Hematopoietic multipotent progenitor cell treated with erythropoietin and hydrocortisone succinate and interleukin-3 and kit ligand, for 15 days (in vitro differentiated cells): ENCODE measurements at places on chromosomes 7 and 10.
A peak's percentile ranks its signal among the peaks of the same experiment; 100 is the strongest.

DNA sequence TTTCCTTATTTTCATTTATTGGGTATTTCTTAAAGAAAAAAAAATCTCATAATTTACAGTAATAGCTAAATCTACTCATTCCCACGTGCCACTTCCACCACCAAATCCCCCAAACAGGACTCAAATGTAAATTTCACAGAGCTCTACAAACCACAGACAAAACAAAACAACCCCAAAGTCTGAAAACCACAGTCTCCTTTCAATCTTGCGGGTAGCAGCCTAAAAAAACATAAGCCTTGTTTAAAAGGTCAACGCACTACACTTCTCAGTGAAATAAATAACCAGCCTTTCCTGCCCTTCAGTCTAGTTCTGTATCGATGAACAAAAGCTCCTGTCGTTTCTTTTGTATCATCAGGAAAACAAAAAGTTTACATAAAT is 121.8 kb upstream of the AFAP1L2 start:
- no peak for DNase-seq

DNA sequence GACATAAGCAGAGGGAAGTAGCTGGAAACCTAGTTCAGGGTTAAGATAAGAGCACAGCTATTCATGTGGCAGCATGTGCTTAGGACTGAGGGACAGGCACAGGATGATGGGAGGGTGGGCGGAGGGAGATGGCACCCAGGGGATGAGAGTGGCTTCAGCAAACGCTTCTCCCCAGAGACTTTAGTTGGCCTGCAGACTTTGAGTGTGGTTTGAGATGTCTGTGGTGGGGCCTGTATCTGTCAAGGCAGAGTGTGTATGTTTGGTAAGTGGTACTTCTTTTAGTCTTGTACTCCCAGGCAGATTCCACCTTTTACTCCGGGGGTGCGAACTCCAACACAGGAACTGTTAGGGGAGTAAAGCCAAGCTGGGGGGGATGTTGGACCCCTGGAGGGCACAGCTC is 88.9 kb downstream of the WDFY4 start:
- DNase-seq: no peak

- no peak for DNase-seq
Observed at GRCh38 chr7:22390516-22390915, 33.6 kb upstream of the RAPGEF5 start.

- no peak for DNase-seq
Observed at GRCh38 chr10:22369434-22370072, 24.3 kb downstream of the SPAG6 start.

DNA sequence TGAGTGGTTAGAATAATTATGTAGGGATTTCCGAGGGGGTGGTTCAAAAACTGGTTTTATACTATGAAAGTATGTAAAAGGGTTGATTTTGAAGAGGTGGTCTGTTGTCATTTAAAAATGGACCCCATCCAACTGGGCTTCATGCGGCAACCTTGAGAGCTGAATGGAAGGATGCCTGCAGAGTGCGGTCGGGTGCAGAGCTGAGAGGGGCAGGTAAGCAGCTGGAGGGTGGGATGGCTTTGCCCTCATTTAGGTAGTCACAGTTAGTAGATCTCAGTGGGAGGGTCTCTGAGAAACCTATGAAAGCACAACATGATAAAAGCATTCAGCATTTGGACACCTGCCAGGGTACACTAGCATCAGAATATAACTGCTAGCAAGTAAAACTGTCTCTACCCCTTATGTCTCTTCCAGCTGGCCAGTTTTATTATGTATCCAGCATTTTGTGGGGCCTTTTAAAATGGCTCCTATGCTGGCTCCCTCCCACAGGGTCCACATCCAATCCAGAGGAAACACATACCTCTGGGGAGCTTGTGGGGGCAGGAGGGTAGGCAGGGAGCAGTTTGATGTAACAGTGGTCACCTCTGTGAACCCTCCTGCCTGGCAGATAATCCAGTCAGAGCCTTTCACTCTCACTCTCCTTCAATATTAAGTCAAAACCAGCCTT is 75.9 kb upstream of the MAGI2 start:
- no peak for DNase-seq

- no peak for DNase-seq
Observed at GRCh38 chr10:397321-398068, 262.2 kb downstream of the ZMYND11 start.

DNA sequence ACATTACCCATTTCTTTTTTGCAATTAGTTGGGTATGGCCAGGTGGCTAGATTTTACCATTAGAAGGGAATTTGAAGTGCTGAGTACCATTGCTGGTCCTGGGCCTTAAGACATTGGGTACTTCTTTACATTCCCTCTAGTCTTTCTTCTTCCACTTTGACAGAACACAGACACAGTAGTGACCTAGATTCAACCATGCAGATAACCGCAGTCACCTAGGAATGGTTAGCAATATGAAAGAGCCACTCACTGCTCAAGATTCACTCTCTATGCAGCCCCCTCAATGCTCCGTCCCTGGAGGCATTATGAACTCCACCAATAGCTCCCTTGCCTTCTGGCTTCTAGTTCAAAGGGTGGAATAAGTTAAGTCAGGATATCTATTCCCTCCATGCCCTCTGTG is 16.2 kb upstream of the PON1 start:
- DNase-seq: no peak

DNA sequence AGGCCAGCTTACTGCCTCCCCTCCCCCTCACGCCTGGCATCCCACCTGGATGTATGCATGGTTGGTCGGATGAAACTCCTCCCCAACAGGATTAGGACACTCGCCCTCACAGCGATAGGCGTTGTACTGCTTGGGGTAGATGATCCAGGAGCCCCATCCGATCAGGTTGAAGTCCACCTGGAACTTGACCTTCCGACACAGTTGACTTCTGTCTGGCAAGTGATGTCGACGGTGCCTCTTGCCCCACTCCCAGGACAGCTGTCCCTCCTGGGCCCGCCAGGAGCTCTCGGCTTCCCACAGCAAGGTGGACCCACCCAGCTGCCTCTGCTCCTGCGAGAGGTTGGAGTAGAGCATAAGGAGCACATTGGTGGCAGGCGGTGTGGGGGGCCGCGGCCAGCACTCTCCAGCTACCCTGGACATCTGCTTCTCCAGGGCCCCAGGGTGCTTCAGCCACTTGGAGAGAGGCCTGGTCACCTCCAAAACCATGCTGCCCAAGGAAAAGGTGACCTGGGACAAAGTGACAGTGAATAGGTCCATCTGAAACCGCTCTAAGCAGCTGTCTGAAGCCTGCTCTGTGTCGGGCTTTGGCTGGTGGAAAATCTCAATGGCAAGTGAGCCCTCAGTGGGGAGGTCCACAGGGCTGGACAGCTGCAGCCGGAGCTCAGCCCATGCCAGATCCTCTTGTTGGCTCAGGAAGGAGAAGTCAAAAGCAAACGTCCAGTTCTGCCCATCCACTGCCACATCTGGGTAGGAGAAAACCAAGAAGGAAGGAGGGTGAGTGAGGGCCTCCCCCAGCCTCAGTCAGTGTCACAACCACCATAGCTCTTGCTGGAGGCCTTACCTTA is 6.0 kb downstream of the NODAL start:
- DNase-seq: no peak

GRCh38 chr10:122499491-122499941 is 38.2 kb downstream of the HTRA1 start:
- no peak for DNase-seq

DNA sequence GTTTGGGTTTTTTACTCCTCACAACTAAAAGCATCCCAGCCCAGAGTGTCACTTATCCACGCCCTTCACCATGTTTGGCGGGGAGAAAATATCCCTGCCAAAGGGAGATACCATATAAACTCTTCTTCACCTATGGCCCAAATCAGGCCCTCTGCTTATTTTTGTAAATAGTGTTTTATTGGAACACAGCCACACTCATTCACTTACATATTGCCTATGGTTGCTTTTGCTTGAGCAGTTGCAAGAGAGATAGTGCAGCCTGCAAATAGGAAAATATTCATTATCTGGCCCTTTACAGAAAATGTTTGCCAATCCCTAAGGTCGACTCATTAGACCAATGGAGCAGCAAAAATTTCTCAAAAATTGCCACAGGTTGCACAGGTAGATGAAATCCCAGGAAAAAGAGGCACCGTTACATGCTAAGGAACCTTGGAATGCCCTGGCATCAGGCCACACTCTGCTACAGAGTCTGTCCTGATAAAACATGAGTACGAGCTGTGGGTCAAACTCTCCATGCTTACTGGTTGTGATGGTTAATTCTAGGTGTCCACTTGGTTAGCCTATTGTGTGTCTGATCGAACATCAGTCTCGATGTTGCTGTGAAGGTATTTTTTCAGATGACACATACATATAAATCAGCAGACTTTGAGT is 7.9 kb upstream of the RASSF4 start:
- DNase-seq: no peak

GRCh38 chr10:21166557-21167287 is 269.6 kb upstream of the NEBL start:
- no peak for DNase-seq

GRCh38 chr7:133851411-133851810 is 275.7 kb upstream of the LRGUK start:
- DNase-seq: no peak

DNA sequence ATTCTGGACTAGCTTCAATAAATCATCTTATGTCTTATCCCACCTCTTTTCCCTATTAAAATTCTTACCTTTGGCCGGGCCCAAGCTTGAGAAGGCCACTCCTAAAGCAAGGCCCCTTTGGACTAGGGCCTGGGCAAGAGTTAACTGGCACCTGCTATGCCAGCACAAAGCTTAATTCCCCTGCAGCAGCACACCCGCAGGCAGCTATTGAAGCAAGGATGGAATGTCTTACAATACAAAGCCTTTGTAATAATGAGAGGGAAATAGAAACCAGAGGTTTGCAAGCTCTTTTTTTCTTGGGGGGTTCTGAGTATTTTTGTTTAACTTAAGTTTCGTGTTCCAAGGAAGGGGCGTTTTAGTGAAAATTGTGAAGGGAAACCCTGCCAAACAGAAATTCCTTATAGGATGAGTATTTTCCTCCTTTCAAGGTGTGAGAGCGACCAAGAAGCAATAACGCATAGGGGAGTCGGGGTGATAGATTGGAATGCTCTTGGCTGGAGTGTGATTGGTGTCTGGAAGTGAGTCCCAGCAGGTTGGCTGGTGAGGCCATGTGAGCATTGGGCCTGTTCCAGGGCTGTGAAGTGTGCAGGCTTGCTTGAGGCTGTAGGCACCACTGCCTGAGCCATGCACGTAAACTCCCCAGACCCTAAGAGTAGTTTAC is 148.5 kb downstream of the KIAA1217 start:
- no peak for DNase-seq

GRCh38 chr7:88401009-88401623 is 94.4 kb upstream of the STEAP4 start:
- DNase-seq: peak; percentile 4
